Activated T-helper 1 cell treated with Interleukin-2 at 50 U/mL for 16 hours (primary cell): ENCODE measurements at places on chromosomes 7 and 10.

DNA sequence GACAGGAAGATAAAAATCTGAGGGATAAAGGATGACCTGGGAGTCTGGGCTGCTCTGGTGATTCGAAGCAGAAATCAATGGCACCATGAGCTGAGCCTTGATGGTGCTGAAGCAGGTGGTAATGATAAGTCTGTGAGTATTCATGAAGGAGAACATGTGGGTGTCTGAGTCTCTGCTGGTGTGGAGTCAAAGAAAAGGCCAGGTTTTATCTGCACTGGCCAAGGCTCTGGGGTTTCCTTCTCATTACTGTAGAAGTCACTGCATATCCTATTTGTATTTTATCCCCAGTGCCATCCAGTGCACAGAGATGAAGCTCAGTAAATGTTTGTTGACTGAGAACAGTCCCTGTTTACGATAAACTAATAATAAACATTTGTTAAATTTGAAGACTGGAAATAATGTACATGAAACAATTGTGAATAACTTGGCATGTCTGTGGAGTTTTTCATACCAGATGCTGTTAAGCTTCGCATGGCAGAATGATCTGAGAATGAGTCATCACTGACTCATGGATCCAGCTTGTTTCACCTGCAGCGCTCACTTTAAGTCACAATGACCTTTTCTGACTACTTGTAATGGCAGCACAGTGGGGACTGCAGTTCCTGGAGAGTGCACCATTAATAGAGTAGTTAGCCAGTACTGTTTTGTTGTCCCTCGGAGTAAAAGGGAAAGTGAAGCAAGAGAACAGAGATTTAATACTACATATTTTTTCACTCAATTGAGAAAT lies 538.5 kb downstream of the HTR7 start:
- DNase-seq = no peak

- DNase-seq = no peak
Measured at GRCh38 chr10:11846542-11846941, 23.4 kb downstream of the PROSER2 start.

DNA sequence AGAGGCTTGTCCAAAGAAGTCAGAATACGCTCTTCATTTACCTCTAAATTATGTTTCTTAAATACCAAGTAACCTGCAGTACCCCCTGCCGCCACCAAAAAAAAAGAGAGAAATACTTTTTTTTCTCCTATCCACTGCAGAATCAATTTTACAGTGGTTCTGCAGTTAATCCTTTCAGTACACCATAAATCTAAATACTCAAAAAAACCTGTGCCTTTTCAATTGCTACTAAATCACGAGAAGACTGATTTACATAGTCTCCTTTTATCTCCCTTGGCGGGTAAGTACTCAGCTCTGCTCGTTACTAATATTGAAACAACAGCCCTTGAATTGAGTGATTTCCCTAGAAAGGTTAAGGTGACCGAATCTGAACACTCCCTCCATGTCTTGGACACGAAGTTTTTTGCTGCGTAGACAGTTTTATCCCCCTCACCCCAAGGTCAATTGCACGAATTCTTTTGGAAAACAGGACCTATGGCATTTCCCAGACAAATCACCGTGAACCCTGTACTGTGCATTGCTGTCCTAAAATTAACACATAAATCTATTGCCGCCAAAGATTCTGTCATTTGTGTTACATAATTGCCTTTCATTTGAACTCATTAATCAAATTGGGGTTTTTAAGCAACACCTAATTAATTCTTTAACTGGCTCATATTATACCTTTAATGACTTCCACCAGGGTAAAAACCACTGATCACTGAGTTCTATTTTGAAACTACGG lies 512 bp upstream of the VIM start:
- DNase-seq = no peak

DNA sequence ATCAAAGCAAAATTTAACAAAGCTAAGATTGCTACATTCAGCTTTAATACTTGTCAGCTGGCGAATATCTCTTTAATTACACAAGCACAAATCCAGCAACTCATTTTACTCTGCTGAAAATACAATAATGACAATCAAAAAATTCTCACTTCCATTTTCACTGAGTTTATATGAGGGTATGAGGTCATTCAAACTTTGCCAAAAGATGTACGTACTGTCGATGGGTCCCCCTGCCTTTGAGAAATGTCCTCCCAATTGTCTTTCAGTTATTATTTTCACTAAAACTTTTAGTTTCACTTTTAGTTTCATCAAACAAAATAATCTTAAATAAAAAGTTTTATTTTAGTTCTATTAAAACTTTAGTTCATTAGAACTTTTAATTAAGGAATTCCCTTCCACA lies 159.5 kb upstream of the WDR11 start:
- no peak for DNase-seq

DNA sequence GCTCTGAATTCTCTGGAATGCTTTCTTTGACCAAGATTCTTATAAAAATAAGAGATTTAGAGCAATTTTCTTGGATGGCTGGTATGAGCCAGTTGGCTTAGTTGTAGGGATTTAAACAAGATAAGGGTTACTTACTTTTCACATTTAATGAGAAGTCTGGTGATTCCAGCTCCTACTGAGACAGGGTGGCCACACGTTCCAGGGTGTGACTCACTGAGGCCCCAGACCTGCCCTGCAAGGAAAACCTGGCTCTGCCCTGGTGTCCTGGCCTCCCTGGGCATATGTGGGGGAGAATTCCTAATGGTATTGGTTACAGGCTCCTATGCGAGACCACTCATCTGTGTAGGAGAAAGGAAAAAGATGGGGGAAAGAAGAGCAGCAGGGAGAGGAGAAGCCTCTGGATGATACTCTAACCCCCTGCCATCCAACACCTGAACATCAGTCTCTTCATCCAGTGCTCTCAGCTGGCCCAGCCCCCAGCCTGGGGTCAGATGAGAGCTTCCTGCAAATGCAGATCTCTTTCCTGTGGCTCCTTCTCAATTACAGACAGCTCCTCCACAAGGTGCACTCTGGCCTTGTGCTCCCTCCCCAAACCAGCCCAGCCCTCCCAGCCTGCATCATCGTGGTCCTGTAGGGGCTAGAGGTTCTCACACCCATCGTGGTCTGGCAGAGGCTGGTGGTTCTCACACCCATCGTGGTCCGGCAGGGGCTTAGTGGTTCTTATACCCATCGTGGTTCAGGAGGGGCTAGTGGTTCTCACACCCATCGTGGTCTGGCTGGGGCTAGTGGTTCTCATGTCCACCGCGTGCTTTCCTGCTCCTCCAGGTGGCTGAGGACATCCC lies 139.9 kb downstream of the EGFR start:
- no peak for DNase-seq

DNA sequence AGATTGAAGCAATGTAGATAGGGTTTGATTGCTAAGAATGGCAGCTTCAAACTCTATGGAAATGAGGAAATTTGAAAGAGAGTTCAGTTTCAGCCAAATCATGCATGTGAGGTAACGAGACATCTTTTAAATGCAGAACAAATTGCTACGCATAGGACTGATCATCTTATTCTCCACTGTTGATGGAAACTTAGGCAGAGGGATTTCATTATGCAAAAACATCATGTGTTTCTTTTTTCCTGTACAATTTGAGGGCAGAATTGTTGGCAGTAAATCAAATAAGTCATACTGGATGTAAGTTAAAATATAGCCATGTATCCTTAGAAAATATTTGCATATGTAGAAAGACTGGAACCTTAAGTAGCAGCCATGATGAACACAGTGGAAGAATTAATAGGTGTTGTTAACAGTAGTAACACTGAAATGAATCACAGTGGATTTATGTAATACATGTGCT lies 327.4 kb downstream of the CDK14 start:
- DNase-seq = no peak

GRCh38 chr7:149884016-149884415 lies 10.2 kb downstream of the ATP6V0E2 start:
- no peak for DNase-seq

- no peak for DNase-seq
Measured at GRCh38 chr7:36440880-36441279, 51.2 kb downstream of the ANLN start.
